NCI-H1417 (cell line): ENCODE measurements at places on chromosomes 1 and 21.

DNA sequence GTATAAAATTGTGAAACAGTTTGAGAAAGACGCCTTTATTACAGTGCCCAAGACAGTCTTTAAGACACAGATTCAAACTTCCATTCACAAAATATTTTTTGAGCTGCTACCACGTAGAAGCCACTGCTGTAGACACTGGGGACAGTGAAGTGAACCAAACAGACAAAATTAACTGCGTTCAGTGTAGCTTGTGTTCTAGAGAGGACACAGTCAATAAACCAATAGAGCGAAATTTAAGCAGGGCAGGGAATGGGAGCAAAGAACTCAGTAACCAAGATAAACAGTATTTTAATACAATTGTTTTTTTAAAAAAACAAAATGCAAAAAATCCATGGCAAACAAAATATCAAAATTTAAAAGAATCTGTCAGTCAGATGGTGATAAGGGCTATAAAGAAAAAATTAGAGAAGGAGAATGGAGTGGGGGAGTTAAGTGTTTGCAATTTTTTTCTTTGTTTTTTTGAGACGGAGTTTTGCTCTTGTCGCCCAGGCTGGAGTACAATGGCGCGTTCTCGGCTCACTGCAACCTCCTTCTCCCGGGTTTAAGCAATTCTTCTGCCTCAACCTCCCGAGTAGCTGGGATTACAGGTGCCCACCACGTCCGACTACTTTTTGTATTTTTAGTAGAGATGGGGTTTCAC is 719 bp upstream of the PARS2 start:
- no peak for DNase-seq

DNA sequence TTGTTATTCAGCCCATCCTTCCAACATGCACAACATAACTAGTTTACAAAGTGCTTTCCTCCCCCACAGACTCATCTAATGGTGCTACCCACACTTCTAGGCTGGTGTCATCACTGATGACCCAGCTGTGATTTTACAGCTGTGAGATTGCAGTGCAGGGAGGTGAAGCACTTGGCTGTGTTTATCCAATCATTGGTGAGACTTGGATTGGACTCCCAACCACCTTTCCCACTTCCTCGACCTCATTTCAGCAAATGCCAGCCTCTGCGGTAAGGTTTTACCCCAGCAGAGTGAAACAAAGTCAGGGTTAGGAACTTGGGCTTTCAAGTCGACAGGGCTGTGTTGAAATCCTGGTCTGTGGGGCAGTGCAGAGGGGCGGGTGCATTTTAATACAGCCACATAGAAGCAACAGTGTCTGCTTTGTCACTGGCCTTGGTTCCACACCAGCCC is 22.1 kb downstream of the ECHDC2 start:
- DNase-seq: no peak

DNA sequence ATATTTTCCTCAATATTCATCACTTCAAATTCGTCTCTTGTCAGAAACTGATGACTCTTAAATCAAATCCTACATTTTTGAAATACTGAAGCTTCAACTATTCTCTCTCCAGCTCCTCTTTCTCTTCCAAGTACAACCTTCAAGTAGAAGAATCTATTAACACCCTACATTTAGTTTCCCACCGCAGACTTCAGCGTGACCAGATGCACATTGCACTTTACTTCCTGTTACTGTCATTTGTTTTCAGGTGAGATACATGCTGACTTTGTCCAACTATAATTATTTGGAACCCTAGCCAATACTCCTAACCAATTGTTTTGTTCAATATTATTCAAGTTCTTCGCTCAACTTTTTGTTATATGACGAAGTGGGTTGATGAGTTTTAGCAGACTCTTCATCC is 116.0 kb downstream of the MRPL39 start:
- DNase-seq: no peak

DNA sequence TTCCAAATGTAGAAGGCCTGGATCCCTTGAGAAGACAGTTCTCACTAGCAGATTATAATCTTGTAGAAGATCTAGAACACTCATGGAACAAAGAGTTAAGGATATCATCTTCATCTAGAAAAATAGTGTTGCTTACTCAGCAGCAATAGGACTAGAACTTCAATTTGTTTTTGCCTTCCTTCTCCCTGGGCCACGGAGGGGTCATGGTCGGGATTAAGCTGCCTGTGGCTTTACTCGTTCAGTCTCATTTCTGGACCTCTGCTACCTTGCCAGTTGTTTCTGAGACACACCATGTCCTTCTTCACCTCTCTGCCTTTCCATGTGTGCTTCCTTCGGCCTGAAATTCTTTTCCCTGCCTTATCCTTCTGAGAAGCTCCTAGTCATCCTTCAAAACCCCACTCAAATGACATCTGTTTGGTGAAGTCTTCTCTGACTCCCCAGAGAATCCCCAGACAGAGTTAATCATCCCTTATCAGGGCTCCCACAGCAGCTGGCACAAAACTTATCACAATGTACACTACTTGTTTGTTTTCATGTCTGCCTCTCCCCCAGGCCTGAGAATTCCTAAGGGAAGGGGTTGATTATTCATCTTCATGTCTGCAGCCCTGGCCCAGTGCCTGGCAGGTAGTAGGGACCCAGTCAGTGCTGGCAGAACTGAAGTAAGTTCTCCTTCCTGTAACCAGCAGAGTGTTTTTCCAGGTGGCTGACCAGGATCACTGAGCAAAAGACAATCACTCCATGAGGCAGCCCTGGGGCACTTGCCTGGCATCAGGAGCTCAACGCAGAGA is 15.5 kb upstream of the SNX27 start:
- DNase-seq: no peak

- DNase-seq: peak; percentile 22
Measured at GRCh38 chr1:47587891-47588582, 150.2 kb downstream of the FOXD2 start.

DNA sequence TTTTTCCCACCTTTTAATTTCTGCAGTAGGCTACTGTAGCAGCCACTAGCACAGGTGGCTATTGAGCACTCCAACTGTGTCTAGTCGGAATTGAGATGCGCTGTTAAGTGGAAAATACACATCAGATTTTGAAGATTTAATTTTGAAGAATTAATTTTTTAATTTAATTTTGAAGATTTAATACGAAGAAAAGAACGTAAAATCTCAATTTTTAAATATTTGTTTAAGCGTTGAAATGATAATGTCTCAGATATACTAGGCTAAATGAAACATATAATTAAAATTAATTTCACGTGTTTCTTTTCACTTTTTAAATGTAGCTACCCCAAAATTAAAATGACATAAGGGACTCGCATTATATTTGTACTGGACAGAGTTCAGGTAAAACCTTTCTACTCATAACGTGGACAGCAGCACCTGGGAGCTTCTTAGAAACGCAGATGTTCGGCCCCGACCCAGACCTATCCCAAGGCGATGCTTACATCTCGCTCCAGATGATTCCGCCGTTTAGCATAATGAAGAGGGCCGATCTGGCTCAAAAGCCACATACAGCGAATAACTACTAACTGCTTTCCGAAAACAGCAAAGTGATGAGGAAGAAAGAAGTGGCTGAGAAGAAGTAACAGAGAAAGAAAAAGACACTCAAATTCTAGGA is 717 bp downstream of the CRYZL1 start:
- DNase-seq: peak; percentile 65

DNA sequence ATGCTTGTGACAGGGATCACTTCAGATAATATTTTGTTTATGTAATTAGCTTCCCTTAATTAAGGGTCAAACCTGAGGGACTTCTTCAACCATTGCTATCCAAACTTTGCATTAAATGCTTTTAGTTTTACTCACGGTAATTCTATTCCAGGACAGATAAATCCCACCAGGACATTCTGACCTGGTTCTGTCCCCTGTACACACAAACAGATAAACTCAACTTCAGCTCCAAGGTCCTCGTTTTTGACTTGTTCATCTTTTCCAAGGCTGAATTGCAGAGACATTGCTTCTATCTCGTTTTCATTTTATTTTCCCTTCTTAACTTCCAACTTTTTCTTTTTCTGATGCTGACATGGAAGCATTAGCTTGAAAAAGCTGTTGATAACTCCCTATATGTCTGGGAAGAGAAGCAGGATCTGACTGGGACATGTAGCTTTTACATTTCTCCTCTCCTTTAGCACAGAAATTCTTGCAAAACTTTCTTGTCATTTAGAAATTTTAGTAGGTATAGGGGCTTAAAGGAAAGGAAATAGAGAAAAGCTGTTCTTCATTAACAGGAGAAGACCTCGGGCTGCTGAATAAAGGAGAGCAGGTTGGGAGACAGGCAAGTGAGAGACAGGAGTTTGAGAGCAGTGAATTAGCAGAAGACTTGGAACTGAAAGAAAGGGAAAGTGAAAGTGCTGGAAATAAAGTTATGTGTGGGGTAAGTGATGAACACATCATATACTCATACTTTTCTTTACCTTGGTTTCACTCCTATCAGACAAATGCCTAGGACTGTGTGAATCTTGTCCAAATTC is 231.7 kb upstream of the B3GALT2 start:
- no peak for DNase-seq

- peak; percentile 35 for DNase-seq
Measured at GRCh38 chr1:3668148-3668547, 15.8 kb downstream of the TP73 start.

DNA sequence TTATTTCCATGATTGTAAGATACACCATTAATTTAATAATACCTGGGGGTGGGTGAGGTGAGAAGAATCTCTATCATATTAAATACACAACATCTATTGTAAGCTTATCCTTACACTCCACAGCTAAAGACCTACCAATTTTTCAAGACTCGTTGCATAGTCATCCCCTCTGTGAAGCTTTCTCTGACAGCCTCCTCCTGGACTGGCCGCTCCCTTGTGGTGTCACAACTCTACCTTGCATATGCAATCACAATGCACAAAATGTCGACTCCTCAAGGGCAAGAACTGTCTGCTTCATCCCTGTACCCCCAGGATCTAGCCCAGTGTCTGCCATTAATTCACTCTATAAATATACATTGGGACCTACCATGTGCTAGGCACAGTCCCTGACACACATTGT is 2.4 kb upstream of the PTGFRN start:
- DNase-seq: no peak

GRCh38 chr1:12001249-12001917 is 17.9 kb upstream of the MIIP start:
- DNase-seq: no peak

- no peak for DNase-seq
Measured at GRCh38 chr1:200037904-200038303, 10.4 kb downstream of the NR5A2 start.

GRCh38 chr1:221276896-221277409 is 397.7 kb downstream of the HLX start:
- DNase-seq: no peak

DNA sequence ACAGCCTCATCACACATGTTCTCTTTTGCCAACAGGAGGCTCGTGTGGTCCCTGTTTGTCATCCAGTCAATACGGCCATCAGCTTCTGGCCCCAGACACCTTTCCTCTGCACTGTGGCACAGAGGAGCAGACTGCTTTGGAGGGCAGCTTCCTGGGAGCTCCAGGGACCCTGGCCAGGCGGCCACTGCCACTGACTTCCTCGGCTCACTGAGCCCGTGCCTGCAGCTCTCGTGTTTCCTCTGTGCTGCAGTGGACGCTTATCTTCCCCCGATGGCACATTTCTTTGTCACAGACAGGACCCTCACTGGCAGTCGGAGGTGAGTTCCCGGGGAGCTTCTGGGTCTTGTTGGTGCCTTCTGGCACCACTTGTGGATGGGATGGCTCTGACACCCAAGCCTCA is 67.0 kb upstream of the DIRAS3 start:
- no peak for DNase-seq

- DNase-seq: no peak
Measured at GRCh38 chr1:10400013-10400412, 1.1 kb downstream of the PGD start.

- no peak for DNase-seq
Measured at GRCh38 chr21:32590130-32590529, 4.8 kb upstream of the TCP10L start.

GRCh38 chr1:191857600-191857999 is 300.7 kb upstream of the RGS18 start:
- DNase-seq: no peak

GRCh38 chr1:11701551-11701961 is 10.0 kb downstream of the DRAXIN start:
- no peak for DNase-seq

- DNase-seq: no peak
Measured at GRCh38 chr21:45000637-45001133, 60.9 kb downstream of the SLX9 start.

DNA sequence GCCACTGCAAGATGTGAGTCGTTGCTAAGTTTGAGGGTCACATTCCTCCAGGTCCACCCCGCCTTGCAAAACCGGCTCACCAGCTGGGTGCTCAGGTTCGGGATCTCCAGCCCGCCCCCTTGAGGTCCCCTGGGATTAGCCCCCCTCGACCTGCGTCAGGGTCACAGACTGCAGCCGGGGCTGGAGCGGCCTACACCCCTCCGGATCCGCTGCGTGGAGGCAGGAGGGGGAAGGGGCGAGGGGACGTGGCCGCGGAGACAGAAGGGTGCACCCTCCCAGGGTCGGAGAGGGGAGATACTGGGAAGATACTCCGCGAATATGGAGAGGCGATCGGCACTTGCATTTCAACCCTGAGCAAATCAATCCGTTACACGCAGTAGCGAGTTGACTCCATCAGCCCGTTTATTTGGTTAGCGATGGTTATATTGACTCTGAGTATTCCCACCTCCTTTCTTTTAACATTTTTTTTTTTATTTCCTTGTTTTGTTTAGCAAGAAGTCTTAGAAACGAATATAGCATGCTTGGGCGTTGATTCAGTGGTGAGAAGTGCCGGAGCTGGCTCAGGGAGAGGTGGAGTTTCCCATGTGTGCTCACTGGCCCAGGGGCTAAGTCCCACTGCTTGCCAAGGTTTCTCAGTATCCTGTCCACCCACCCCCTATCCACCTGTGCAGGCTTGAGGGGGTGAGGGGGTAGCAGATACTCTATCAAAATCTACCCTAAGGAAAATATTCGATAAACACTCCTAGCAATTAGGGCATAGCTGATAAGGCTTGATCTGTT is 997 bp downstream of the IFNAR2 start:
- DNase-seq: peak; percentile 72

- no peak for DNase-seq
Measured at GRCh38 chr1:156128654-156129597, 14.4 kb downstream of the LMNA start.

DNA sequence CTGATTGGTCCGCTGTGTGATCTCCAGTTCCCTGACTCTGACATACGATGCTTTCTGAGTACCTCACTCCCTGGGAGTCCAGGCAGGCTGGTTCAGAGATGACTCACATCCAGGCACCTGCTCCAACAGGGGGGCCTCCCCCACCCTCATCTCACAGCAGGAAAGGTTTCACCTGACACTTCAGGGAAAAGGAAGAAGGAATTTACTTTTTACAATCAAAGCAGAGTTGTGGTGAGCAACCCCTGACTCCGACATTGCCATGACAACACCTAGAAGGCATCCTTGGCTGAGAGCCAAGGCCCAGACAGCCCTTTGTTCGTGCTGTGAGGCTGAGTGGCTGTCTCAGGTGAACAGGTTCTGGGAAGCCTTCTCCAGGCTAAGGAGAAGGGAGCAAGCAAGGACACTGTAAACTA is 164.6 kb upstream of the GJB5 start:
- peak; percentile 98 for DNase-seq
